ENCODE measurements at places on chromosomes 2 and 18.

- DNase-seq = no peak
Measured at GRCh38 chr2:134253804-134254203, at the start of gene MGAT5. Gene MGAT5 (plus strand): TSS chr2:134254072. CDS start chr2:134254404, 332 bp downstream.

DNA sequence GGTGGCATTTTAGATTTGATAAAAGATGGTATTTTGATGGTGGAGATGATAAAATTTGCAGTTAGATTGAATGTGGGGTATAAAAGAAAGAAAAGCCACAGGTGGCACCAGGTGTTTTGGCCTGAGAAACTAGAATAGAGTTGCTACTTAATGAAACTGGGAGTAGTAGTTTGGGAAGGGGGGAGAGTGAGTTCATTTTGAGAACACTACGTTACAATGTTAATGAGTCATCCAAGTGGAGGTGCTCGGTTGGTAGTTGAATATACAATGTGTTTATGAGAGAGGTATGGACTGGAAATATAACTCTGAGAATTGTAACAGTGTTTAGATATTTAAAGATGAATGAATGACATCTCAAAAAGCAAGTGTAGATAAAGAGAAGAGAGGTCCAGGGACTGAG is 26.4 kb downstream of the EPG5 start:
- DNase-seq = no peak

DNA sequence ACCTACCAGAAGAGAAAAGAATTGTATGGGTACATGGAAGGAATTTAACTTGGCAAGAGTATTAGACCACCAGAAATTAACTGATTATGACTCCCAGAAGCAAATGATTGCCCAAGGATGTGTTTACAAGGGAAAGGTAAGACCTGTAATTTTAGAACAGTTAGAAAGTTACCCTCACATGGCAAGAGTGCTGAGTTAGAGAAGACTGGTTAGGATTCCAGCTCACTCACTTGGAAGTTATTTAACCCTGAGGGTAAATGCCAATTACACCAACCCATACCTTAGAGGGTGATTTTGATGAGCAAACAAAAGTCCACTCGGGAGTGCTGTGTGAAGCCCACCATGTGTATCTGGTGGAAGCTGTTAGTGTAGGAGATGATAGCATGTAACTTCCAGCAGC is 170.2 kb downstream of the TPGS2 start:
- no peak for DNase-seq

- no peak for DNase-seq
Measured at GRCh38 chr2:225865468-225865867, 466.0 kb downstream of the NYAP2 start.

- DNase-seq = no peak
Measured at GRCh38 chr2:226818930-226819329, 16.9 kb upstream of the RHBDD1 start.

DNA sequence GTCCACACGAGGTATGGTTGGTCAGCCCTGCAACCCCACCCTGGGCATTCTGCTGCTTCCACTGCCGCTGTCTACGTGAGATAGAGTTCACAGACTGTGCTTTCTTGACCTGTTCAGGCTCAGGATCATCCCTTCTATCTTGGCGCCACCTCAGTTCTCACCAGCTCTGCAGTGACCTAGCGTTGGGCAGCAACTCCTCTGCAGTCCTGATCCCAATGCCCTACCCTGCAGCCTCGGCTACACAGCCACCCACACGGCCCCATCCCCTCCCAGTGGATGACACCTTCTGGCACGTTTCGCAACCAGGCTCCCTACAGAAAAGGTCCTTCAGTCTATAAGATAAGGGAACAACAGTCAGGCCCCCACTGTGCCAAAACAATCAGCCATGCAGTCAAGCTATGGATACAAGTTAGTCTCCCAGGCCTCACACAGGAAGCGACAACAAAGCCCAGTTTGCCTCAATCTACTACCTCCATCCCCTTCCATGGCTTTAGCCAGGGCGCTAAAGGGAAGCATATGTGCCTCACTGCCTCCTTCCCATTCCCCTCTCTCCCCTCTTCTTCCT is 317.9 kb upstream of the PKDCC start:
- DNase-seq = no peak

DNA sequence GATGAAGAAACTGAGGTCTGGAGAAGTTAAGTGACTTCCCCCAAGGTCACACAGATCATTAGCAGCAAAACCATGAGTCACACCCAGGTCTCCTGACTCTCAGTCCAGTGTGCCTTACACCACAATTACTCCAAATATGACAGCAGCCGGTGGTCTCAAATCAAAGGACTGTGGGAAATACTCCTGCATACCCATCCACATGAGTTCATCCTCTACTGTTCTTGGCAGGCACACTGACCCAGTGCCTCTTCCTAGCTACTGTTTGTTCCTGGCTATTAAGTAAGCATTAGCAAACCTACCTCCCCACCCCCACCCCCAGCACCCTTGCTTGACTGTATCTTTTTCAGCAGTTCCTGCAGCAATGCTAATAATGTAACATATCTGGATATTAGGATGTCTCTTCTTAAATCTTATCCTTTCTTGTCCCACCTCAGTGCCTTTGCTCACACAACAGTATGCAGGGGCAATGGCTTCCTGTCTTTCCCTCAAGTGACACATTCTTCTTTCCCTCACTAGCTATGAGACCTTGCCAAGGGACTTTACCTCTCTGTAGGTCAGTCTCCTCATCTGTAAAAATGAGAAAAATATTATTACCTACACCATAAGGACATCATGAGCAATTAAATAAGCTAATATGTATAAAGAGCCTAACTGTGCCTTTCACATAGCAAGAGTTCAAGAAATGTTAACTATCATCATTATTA is 46.2 kb downstream of the FAM98A start:
- no peak for DNase-seq

DNA sequence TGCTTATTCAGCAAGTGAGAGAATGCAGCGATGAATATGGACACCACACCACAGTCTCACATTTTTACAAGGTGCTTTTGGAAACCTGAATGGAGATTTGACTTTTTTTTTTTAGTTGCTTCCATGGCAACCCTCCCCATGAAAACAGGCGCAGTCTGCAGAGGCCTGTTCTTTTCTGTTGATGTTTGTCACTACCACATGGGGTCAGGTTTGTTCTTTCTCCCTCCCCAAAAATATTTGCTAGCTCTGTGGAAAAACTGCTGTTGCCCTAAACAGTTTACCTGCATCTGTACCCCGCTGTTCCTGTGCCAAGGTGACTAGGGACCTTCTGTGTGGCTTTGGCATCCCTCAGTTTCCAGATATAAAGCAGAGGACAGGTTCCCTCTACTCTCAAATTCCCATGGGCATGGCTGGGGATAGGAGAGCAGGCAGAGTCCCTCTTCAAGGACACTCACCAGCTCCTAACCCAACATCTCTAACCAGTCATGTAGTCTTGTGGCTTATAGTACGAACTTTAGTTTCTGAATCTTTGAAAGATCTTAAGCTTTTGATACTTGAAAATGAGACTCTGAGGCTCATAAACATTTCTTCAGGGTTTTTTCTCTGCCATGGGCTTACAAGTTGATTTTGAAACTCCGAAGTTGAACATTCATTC is 14.7 kb upstream of the MAPRE2 start:
- no peak for DNase-seq

GRCh38 chr18:50428531-50429206 is 53.8 kb downstream of the SKA1 start:
- DNase-seq = no peak

- DNase-seq = no peak
Measured at GRCh38 chr18:44238454-44238853, 442.2 kb upstream of the SETBP1 start.

- DNase-seq = no peak
Measured at GRCh38 chr2:54446625-54447024, 9.5 kb upstream of the SPTBN1 start.

DNA sequence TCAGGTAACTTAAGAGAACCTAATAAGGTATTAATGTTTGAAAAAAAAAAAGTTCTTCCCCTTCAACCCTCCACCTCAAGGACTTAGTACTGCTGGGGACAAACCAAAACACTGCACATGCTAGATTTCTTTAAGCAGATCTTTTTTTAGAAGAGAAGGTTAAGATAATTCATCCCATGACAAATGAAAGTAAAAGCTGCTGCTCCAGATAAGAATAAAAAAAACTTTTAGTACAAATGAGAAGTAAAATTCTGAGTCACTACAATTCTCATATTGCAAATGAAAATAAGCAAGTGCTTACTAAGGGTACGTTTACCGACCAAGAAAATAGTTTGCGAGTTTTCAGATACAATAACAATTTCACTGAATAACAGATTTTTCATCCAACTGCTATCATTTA is 8.9 kb downstream of the STAM2 start:
- no peak for DNase-seq

- DNase-seq = no peak
Measured at GRCh38 chr2:97701851-97702465, 11.4 kb upstream of the ZAP70 start.

DNA sequence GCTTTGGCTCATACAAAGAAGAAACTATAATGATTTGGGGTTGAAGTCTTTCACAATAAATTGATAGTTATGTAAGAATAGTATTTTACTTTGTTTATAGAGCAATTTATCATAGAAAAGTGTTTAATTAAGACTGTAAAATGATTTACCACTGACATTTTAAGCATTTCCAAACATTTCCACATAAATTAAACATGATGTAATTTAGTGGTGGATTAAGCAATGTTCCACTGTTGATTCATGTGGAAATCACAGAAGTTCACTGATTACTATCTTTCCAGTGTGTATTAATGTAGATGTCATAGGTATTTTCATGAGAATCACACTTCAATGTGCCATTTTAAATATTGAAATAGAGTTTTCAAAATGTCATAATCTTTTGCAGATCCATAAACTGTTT is 40.1 kb upstream of the GRB14 start:
- DNase-seq = no peak

- no peak for DNase-seq
Measured at GRCh38 chr2:167863377-167863776, 384.0 kb downstream of the STK39 start.

DNA sequence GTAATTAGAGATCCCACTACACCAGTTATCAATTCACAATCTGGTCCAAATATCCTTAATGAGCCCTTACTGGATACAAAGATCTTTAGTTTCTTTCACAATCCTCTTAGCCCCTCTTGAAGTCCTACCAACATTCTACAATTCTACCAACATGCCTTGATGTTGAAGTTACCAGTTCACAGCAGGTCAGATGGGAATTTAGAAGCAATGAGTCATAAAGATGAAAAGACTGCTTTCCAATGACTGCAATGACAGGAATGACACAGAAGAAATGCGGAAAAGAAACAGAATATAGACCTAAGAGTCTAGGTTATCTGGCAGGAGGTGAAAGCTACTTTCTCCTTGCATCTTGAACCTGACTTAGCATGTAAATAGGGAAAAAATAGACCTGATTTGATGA is 24.5 kb downstream of the RTTN start:
- DNase-seq = no peak

GRCh38 chr2:8753609-8754008 is 71.8 kb downstream of the ID2 start:
- DNase-seq = no peak

GRCh38 chr2:182897137-182897536 is 30.7 kb upstream of the FRZB start:
- no peak for DNase-seq

DNA sequence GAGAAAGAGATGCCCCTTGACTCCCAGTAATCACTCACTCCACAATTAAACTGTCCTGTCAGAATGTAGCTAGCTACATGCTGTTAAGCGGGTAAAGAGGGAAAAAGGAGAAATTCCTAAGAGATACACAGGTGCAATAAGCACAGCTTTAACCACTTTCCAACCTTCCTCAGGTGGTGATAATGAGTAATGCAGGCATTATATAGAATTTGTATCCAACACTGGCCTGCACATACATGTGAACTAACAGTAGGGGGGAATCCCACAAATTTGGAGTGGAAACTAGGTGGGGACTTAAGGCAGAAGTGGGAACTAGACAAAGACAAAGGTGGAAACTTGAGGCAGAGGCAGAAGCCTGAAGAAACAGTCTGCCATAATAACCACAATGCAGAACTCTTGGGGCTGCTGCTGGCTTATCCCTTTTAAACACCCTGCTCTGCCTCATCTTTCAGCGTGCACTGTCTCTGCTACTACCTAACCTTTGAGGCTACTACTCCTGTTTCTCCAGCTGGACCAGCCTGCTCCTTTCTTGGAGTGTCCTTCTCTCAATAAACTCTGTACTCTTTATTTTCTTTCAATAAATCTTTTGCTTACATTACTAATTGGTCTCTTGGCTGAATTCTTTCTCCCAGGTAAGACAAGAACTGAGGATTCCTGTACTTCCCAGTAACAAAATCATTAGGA is 259.7 kb downstream of the PDE11A start:
- no peak for DNase-seq

- no peak for DNase-seq
Measured at GRCh38 chr18:76953156-76953555, 130.8 kb downstream of the ZNF236 start.
